Activated T-helper 17 cell treated with anti-CD3 and anti-CD28 coated beads, Interleukin-2, amount 50 U/mL, for 72 hours (primary cell): ENCODE measurements at places on chromosomes 3 and 15.

- ATAC-seq: no peak
Observed at GRCh38 chr3:147269907-147270306, 136.4 kb downstream of the ZIC4 start.

DNA sequence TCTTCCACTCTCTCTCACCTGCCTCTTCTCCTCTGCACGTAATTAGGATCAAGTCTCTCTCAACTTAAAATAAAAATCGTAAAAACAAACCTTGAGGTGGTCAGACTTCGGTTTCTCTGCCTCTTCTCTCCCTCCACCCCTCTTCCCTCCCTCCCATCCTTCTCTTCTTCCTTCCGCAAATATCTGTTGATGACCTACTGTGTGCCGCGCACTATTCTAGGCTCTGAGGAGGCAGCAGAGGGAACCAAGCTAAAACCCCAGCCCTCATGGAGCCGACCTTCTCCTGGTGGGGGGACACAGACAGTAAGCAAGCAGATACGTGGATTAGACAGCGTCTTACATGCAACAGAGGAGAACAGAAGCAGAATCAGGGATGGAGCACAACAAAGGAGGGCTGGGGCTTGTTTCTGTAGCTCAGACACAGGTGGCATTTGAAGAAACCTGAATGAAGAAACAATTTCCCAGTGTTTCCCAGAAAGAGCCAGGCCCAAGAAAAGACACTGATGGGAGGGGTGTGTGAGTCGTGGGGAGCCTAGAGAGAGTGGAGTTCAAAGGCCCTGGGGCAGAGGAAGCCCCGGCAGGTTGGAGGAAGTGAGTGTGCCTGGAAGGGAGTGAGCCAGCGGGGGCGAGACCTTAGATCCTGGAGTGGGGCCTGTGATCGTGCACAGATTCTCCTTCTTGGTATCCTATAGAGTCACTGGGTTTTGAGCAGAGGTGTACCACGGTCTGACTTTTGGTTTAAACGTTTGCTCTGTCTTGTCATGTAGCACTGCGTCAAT is 80.5 kb downstream of the TOP2B start:
- no peak for ATAC-seq

- ATAC-seq: no peak
Observed at GRCh38 chr3:49606427-49606826, 52.1 kb downstream of the BSN start.

GRCh38 chr3:15651396-15651795 is 49.9 kb downstream of the BTD start:
- ATAC-seq: no peak

DNA sequence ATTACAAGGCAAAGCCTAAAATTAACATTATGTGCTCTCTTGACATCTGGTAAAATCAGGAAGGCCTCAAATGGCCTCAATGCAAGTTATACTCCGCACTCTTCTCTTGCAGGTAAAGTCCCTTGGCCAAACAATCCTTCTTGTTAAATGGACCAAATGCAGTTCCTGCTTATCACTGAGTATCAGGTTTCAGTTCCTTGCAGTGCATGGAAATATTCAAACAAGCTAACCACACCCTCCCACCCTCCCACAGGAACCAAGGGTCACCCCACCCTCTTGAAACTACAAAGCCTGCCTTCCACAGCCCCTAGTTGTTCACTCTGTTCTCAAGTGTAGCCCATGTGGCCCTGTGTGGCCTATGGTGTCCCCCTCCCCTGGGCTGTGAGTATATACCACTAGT is 171.9 kb upstream of the CADPS start:
- ATAC-seq: no peak

DNA sequence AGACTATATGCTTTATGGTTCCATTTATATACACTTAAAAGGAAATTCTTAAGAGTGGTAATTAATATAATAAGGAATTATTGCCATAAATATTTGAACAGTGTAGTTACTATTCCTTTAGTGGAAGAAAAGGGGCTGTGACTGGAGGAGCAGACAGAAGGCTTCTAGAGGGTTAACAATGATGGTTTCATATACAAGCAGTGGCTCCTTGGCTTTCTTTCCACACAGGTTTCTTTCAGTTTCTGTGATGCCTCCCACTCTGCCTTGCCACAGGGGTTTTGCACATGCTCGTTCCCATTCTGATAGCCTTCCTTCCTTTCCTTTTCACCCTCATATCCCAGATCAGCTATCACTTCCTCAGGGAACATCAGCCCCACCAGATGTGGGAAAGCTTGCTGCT is 108.8 kb upstream of the LYSMD4 start:
- peak; percentile 47 for ATAC-seq

DNA sequence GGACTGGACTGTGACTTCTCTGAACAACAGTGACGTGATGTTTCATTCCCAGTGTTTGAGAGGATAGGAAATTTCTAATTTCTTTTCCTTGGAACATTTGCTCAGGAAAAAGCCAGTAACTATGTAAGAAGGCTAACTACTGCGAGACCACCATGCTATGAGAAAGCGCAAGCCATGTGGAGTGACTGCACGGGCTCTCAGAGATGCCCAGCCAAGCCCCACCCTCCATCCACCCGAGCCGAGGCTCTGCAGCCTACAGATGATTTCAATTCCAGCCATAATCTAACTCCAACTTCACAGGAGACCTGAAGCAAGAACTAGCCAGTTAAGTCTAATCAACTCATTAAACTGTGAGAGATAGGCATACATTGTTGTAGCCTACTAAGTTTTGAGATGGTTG is 124.3 kb downstream of the GREM1 start:
- no peak for ATAC-seq

- no peak for ATAC-seq
Observed at GRCh38 chr15:78037779-78038305, 39.7 kb downstream of the TBC1D2B start.

DNA sequence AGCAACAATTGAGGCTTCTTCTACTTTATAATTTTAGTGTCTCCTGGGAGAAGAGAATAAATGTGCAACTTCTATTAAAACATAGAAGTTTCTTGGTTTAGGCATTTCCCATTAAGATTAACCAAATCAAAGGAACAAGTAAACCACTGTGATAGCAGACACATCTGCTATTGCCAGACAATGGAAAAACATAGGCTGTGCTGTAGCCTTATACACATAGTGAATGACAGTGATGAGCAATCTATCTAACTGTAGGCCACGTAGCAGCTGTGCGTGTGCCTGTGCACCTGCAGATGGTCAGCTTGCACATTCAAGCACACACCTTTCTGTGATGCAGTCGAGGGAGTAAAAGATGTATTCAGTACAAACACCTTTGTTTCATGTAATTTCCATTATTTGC is 32.7 kb downstream of the GNB4 start:
- no peak for ATAC-seq

- ATAC-seq: no peak
Observed at GRCh38 chr3:173411375-173411973, 13.9 kb downstream of the NLGN1 start.

DNA sequence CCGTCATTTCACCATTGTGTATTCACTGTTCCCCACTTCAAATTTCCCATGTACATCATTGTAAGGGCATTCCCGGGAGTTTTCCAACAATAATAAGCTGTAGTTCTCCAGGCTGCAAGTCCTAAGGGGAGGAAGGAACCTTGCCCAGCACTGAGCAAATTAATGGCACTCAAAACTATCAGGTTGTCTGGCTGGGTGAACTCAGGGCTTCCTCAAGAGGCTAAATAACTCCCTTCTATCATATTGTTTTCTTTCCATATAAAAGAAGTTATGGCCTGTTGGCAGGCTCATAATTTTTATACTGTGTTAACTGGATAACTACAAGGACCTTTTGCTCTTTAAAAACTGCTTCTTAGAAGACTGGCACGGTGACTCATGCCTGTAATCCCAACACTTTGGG is 71.4 kb downstream of the SEMA6D start:
- ATAC-seq: no peak

DNA sequence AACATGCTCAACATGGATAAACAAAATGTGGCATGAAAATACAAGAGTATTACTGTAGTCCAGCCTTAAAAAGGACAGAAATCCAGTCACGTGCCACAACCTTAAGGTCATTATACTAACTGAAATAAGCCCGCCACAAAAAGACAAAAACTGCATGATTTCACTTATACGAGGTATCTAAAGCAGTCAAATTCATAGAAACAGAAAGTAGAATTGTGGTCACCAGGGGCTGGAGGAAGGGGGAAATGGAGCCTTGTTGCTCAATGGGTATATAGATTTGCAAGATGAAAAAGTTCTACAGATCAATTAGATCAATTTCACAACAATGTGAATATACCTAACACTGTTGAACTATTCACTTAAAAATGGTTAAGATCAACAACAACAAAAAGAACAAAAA is 7.4 kb downstream of the GLB1 start:
- ATAC-seq: peak; percentile 49

GRCh38 chr3:192819001-192819569 is 91.7 kb upstream of the FGF12 start:
- ATAC-seq: peak; percentile 86

DNA sequence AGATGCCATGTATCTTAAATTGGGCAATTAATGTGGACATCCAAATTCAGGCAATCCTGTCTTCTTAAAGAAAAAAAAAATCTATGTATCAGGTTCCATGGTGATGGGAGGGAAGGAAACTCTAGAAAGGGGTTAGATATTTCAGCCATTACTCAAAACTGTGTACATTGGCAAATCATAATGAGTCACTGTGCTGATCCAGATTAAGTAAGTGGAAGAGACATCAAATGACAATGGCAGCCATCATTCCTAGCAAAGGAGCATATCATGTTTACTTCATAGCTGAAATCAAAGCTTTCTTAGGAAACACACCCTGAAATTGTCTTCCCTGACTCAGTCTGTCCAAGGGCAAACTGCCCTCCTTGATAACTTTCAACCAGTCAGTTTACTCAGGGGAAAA is 713.3 kb upstream of the GBE1 start:
- ATAC-seq: no peak

- ATAC-seq: no peak
Observed at GRCh38 chr15:77840991-77841775, 208.5 kb upstream of the LINGO1 start.

GRCh38 chr15:58518626-58519025 is 86.8 kb downstream of the LIPC start:
- ATAC-seq: no peak

- ATAC-seq: no peak
Observed at GRCh38 chr3:51937014-51937413, 4.7 kb downstream of the RRP9 start.

DNA sequence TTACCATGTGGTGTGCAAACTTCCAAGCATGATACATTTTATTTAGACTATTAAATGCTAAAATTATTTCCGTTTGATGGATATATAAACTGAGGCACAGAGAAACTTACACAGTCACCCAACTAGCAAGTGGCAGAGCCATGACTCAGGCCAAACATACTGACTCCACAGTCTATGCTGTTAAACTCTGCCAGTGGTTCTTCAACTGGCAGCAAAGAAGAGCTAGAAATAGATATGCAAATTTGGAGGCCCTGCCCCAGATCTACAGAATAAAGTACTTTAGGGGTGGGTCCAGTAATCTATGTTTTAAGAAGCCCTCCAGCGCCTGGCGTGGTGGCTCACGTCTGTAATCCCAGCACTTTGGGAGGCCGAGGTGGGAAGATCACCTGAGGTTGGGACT is 400.0 kb downstream of the FOXP1 start:
- no peak for ATAC-seq

GRCh38 chr3:56086355-56086754 is 381.9 kb downstream of the ERC2 start:
- no peak for ATAC-seq

DNA sequence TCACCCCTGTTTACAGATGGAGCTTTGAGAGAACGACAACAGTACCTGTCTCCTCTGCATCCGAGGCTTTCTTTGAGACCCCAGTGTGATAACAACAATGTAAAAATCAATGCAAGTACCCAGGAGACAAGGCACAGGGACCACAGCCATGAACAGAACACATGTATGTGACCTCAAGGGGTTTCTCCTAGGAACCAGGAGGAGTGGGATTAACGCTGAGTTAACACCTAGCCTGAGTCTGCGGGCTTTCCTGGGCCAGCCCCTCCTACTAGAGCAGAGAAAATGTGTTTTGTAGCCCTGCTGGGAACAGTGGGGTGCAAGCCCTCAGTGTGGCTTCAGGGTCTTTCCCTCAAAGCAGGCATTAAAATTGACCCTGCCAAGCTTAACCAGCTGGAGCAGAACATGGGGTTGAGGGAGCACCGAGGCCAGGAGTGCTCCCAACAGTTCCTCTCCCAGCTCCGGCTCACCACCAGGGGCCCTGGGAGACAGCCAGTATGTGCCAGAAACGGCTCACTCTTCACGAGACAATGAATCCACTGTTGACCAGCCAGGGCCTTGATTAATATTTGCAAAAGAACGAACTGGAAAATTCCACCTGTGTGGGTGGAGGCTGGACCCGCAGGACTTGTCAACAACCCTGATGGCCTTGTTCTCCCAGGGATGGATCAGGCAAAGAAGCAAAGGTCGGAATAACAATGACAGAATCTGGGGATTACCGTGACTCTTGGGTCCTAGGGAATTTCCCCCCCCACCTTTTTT is 3.6 kb downstream of the CHDH start:
- no peak for ATAC-seq

DNA sequence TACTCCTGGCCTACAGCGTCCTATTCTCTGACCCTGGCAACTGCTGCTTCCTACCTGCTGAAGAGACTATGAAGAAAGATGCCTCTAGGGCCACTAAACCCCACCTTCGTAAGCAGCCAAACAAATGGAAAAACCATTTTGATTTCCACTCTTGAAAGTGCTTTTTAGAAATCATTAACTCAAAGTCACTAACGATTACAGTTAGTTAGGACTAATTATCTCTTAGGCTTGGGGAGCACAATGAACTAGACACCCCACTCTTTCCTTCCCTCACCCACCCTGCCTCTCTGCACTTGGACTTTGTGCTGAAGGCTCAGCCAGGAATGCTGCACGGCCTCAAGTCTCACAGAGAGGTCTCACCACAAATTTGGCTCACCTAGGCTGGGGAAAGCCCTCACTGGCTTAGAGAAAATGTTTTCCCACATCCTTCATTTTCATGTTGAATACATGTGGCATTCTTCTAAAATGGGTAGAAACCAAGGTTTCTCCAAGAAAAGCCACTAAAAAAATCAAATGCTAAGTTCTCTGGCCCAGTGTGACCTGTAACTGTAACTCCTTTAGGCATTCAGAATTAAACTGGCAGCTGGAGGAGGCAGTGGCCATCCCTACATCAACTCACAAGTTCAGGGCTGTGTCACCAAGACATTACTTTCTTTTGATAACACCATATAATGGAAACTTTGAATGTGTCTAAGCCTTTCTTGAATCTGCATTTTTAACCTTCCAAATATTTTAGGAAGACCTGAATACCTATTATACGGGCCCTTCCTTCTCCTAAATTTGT is 47.1 kb downstream of the NPTN start:
- peak; percentile 65 for ATAC-seq

DNA sequence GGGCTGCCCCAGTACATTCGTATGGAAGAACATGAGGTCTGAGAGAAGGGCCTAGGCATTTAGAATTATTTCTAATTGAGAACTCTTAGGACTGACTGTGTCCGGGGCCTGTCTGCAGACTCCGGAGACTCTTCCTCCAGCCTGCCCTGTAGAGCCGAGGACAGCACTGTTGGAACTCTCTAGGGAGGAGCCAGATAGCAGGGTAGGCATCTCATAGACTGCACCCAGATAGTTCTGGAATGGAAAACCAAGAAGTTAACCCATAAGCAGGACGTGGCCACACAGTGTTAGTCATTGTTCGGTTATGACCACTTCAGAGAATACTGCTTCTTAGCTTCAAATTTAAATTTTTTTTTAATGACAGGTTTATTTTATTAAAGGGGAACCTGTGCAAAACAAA is 59.5 kb downstream of the SNRK start:
- ATAC-seq: peak; percentile 89
